Mesothelial cell of epicardium (in vitro differentiated cells): ENCODE measurements at places on chromosomes 12 and 14. TPM values are rescaled to one million over a fixed set of nuclear protein-coding genes. Genes with fewer than 3 reads are reported as not detected.

The RBP5 gene
- total RNA-seq = 2.1 to 2.5 TPM (median 2.3 TPM) in 3 replicates

The BAZ2A gene
- 99.4 to 107 TPM (median 105 TPM) in 3 replicates for total RNA-seq

The C12orf60 gene
- 1.3 to 1.7 TPM (median 1.4 TPM) in 3 replicates for total RNA-seq

The TDRD9 gene
- not detected in 3 replicates for total RNA-seq

The LRP1 gene
- 229 to 253 TPM (median 243 TPM) in 3 replicates for total RNA-seq

The MIP gene
- total RNA-seq = not detected in 3 replicates

The KRT73 gene
- not detected in 3 replicates for total RNA-seq

The C14orf180 gene
- 0.29 to 0.52 TPM (median 0.36 TPM) in 3 replicates for total RNA-seq

The OAS2 gene
- 0.22 to 0.43 TPM (median 0.36 TPM) in 3 replicates for total RNA-seq

GRCh38 chr14:76498976-76499375, 123.0 kb downstream of the ESRRB start:
- H3K4me1 ChIP-seq = peaks cover 14% of the 10 kb centered on the region
- no peak overlapping the region for H3K27ac ChIP-seq
- H3K4me3 ChIP-seq = no peak overlapping the region
- H3K36me3 ChIP-seq = no peaks in the 10 kb centered on the region
- peaks cover 40% of the 10 kb centered on the region for H3K27me3 ChIP-seq
- DNase-seq = no peak

DNA sequence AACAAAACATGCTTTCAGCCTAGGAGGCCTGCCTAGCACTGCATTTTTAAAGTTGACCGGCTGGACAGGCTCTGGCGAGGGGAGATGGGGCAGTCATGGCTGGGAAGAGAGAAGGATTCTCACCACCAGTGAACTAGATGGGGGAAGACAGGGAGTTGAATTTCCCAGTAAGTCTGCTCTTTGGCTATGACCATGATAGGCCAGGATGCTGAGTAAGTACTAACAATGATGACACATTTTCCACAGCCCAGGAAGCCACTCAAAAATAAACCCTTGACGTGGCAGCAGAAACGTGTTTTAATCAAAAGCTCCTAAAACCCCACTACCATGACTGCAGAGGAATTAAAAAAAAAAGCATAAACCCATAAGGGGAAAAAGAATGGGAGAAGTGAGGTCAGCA, 19.0 kb downstream of the KCTD10 start:
- peaks cover 45% of the 10 kb centered on the region for H3K4me1 ChIP-seq
- H3K4me3 ChIP-seq = no peak overlapping the region

GRCh38 chr14:56324856-56325699, 206.9 kb downstream of the PELI2 start:
- no peak overlapping the region for H3K4me3 ChIP-seq
- H3K27me3 ChIP-seq = peaks cover 25% of the 10 kb centered on the region
- no peaks in the 10 kb centered on the region for H3K4me1 ChIP-seq
- DNase-seq = no peak
- H3K27ac ChIP-seq = no peak overlapping the region
- no peaks in the 10 kb centered on the region for H3K36me3 ChIP-seq

GRCh38 chr12:92546635-92547348, 156.0 kb upstream of the PLEKHG7 start:
- H3K4me1 ChIP-seq = peaks cover 32% of the 10 kb centered on the region
- no peak for DNase-seq
- H3K27me3 ChIP-seq = no peaks in the 10 kb centered on the region

DNA sequence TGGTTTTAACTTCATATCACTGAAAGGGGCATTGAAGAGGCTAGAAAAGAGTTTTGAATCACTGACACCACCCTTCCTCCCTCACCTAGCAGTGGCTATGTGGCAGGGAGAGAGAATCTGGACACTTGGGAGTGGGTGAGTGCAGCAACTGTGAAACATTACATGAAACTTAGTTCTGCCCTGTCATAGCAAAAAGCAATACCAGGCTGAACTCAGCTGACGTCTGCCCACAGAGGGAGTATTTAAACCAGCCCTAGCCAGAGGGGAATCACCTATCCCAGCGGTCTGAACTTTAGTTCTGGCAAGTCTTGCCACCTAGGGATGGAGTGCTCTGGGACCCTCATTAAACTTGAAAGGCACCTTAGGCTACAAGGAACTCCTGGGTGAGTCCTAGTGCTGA, 20.7 kb upstream of the UNC79 start:
- no peaks in the 10 kb centered on the region for H3K36me3 ChIP-seq
- no peaks in the 10 kb centered on the region for H3K4me1 ChIP-seq

- H3K4me3 ChIP-seq = no peak overlapping the region
- no peaks in the 10 kb centered on the region for H3K4me1 ChIP-seq
- no peaks in the 10 kb centered on the region for H3K36me3 ChIP-seq
- H3K27ac ChIP-seq = no peak overlapping the region
Observed at GRCh38 chr12:1862973-1863372, 42.6 kb downstream of the LRTM2 start.

GRCh38 chr12:19761463-19761862, 322.2 kb downstream of the AEBP2 start:
- no peak overlapping the region for H3K27ac ChIP-seq
- DNase-seq = no peak
- H3K4me1 ChIP-seq = peaks cover 18% of the 10 kb centered on the region
- H3K36me3 ChIP-seq = no peaks in the 10 kb centered on the region

- H3K4me1 ChIP-seq = no peaks in the 10 kb centered on the region
- peaks cover 8% of the 10 kb centered on the region for H3K27me3 ChIP-seq
- DNase-seq = no peak
- H3K4me3 ChIP-seq = no peak overlapping the region
Observed at GRCh38 chr14:35985474-35986218, 159.5 kb downstream of the BRMS1L start.

DNA sequence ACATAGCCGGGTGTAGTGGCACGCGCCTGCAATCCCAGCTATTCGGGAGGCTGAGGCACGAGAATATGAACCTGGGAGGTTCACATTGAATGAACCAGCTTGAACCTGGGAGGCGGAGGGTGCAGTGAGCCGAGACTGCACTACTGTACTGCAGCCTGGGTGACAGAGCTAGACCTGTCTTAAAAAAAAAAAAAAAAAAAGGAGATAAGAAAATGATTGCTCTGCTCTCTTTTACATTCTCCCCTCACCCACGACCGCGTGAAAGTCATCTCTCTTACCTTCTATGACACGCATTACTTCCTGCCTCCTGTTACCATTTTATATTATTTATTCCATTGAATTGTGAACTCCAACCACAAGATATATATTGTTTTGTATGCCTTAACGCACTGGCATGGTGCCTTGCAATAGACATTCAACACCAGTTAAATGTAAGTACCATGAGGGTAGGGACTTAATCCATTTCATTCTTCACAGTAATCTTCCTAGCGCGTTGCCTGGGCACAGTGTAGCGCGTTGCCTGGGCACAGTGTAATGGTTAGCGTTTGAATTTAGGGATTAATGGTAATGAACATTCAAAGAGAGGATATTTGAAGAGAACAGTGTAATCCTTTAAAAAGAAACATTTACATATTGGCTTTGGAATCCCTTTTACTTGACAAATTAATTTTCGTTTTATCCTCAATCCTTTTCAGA, 2.7 kb downstream of the RAP1B start:
- H3K4me1 ChIP-seq = peaks cover 48% of the 10 kb centered on the region
- peaks cover 2% of the 10 kb centered on the region for H3K36me3 ChIP-seq
- H3K27me3 ChIP-seq = no peaks in the 10 kb centered on the region
- no peak for DNase-seq
- H3K4me3 ChIP-seq = peak overlapping the region; percentile 92

- peak overlapping the region; percentile 87 for H3K27ac ChIP-seq
- no peak for DNase-seq
- no peak overlapping the region for H3K4me3 ChIP-seq
- peaks cover 5% of the 10 kb centered on the region for H3K36me3 ChIP-seq
- peaks cover 29% of the 10 kb centered on the region for H3K4me1 ChIP-seq
Observed at GRCh38 chr14:65472189-65472588, 59.7 kb downstream of the FUT8 start.

GRCh38 chr12:129704232-129704830, 199.5 kb downstream of the TMEM132D start:
- H3K36me3 ChIP-seq = no peaks in the 10 kb centered on the region
- no peaks in the 10 kb centered on the region for H3K27me3 ChIP-seq
- DNase-seq = no peak
- no peak overlapping the region for H3K27ac ChIP-seq

- H3K4me1 ChIP-seq = no peaks in the 10 kb centered on the region
- H3K27ac ChIP-seq = no peak overlapping the region
- no peak for DNase-seq
- peaks cover 5% of the 10 kb centered on the region for H3K36me3 ChIP-seq
- H3K27me3 ChIP-seq = no peaks in the 10 kb centered on the region
Observed at GRCh38 chr12:21627924-21628323, 23.3 kb upstream of the GYS2 start.

GRCh38 chr12:109463756-109464155, 13.3 kb downstream of the KCTD10 start:
- peak overlapping the region; percentile 48 for H3K4me3 ChIP-seq
- peaks cover 63% of the 10 kb centered on the region for H3K4me1 ChIP-seq
- no peak for DNase-seq
- no peaks in the 10 kb centered on the region for H3K27me3 ChIP-seq

- H3K36me3 ChIP-seq = no peaks in the 10 kb centered on the region
- H3K27ac ChIP-seq = no peak overlapping the region
- H3K4me1 ChIP-seq = no peaks in the 10 kb centered on the region
Observed at GRCh38 chr12:131818821-131819585, 9.2 kb upstream of the MMP17 start.

DNA sequence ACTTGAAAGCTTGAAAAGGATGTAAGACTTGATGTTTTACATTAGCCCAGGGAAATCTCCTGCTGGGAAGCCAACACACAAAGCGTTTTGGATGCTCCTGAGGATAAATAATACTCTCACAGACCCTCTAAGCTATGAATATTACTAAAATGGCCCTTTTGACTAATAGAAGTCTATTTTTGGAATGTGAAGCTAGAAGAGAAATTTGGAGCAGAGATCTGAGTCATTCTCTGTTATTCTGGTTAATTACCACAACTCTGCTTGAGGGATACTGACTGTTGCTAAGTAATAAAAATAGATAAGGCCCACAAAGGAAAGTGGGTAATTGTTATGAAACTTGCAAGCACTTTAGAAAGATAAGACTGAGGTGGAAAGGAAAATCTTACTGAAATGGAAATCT, 346.2 kb upstream of the STXBP6 start:
- H3K36me3 ChIP-seq = no peaks in the 10 kb centered on the region
- H3K27ac ChIP-seq = no peak overlapping the region
- H3K4me3 ChIP-seq = no peak overlapping the region
- no peak for DNase-seq

DNA sequence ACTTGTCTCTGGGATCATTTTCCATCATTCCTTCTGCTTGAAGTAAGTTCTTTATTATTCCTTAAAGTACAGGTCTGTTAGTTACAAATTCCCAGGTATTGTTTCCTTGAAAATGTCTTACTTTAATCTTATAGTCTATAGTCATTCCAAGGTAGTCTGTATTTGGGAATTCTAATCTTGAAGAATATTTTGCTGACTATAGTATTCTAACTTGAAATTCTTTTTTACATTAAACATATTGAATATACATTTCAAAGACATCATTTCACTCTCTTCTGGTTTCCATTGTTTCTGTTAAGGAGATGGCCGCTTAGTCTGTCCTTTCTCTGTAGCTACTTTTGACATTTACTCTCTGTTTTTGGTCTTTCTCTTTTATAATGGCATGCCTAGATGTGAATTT, 399.8 kb downstream of the TMEM117 start:
- H3K27me3 ChIP-seq = no peaks in the 10 kb centered on the region
- no peak overlapping the region for H3K27ac ChIP-seq
- H3K36me3 ChIP-seq = peaks cover 2% of the 10 kb centered on the region
- no peak overlapping the region for H3K4me3 ChIP-seq

DNA sequence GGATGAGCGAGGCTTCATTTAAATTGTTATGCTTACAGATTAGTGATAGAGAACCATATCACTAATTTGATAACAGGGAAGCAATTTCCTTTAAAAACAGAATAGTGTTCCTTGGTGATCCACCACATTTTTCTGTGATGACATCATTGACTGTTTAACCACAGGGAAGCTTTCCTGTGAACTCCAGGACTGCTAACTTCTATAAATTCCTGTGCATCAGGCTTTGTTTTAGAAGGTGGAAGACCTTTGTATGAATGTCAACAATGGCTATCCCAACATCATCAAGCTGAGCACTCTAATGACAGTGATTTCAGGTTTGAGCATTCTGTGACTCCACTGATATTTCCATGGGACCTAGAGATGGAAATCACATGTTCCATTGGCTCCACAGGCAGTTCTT, 177.1 kb downstream of the RMST start:
- H3K27me3 ChIP-seq = no peaks in the 10 kb centered on the region
- no peak for DNase-seq
- no peaks in the 10 kb centered on the region for H3K36me3 ChIP-seq

DNA sequence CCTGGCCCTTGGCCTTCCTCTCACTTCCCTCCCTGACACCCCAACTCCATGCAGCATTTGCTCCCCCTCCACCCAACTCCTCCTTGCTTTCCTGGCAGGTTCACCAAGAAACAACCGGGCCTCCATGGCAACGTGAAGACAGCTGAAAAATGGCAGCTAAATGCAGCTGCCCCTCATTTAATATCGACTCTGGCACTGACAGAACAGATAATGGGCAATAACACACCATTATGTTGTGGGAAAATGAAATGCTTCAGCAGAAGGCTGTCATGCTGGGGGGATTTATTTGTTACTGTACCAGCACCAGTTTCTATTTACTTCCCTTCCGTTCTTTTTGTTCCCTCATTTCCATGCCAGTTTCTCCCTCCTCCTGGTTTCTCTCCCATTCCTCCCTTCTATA, 440.8 kb downstream of the NRXN3 start:
- no peak overlapping the region for H3K4me3 ChIP-seq
- H3K27me3 ChIP-seq = peaks cover 4% of the 10 kb centered on the region
- H3K36me3 ChIP-seq = no peaks in the 10 kb centered on the region

DNA sequence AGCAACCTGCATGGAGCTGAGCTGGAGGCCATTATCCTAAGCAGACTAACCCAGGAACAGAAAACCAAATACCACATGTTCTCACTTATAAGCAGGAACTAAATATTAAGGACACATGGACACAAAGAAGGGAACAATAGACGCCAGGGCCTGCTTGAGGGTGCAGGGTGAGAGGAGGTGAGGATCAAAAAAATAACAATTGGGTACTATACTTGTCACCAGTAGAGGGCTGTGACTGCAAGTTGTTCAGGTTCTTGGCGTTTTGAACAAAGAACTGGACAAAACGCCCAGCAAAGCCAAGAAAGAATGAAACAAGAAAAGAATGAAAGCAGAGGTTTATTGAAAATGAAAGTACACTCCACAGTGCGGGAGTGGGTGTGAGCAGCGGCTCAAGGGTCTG, 208.5 kb upstream of the NEDD1 start:
- H3K27me3 ChIP-seq = peaks cover 26% of the 10 kb centered on the region
- H3K4me3 ChIP-seq = no peak overlapping the region
- H3K36me3 ChIP-seq = no peaks in the 10 kb centered on the region
- no peak overlapping the region for H3K27ac ChIP-seq

DNA sequence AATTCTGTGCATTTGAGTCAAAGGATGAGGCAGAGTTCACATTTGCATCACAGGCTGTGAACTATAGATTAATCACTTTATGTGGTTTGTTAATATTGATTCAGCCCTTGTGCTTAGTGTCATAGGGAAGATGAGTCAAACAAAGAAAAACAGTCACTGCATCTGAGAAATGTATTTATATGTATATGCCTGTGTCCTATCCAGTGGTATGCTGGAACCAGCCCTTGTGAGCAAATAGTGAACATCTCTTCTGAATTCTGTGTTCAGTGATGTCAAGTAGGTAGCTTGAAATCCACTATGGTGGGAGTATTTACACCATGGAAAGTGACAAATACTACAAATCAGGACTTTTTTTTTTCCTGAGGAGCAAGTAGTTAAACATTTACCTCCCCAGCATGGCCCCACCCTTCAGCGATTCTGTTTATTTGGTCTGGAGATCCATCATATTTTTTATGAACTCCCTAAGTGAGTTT, 128.5 kb downstream of the HMGA2 start:
- no peak for DNase-seq
- no peaks in the 10 kb centered on the region for H3K27me3 ChIP-seq
- peaks cover 15% of the 10 kb centered on the region for H3K36me3 ChIP-seq
- H3K4me1 ChIP-seq = peaks cover 62% of the 10 kb centered on the region

- H3K27ac ChIP-seq = no peak overlapping the region
- no peak for DNase-seq
Observed at GRCh38 chr12:119828300-119828699, 48.8 kb downstream of the CIT start.
